Stimulated activated CD8-positive, alpha-beta memory T cell treated with anti-CD3 and anti-CD28 coated beads, Interleukin-15, amount 100 ng/mL, for 24 hours (primary cell): ENCODE measurements at places on chromosomes 6 and 20.
A peak's percentile ranks its signal among the peaks of the same experiment; 100 is the strongest.

DNA sequence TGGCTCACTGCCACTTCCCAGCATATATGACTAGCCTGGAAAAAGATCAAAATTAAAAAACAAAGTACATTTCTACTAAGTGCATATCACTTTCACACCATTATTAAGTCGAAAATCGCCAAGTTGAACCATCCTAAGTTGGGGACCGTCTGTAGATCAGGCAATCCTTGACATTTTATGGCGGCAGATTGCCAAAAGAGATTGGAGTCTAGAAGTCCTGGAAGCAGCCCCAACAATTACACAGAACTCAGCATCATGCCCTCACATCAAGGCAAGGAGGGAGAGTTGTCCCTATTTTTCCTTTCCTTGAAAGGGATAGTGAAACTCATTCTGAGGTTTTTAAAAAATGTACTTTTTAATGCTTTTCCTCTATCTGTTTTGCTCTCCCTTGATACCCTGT lies 30.7 kb downstream of the SLC22A3 start:
- no peak for DNase-seq

DNA sequence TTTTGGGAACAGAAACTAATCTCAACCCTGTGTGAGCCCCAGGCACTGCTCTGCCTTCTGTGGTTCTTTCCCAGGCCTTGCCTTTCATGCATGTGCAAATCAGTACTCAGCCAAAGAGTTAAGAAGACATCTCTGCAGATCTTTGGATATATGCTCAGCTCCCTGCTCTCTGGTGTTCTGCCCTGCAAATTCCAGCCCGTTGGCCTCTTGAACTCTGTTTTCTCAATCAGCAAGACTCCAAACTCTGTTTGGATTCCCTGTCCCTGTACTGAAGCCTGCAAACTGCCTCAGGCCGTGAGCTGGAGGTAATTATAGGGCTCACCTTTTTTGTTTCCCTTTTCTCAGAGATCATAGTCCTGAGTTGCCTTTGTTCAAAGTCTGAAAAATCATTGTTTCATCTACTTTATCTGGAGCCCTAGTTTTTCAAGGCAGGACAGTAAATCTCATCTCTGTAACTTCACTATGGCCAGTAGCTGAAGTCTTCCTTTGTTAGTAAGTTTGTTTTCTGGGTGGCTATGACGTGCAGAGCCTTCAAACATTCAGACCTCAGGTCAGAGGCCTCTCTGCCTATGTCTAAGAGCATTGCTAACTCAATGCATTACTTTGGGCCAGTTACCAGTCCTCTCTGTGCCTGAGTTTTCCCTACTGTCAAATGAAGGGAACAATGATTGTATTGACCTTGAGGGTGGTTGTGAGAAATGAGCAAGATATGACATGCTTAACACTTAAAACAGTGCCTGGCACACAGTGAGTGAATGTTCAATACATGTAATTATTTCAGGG lies 15.9 kb upstream of the MDFI start:
- DNase-seq, result no peak

DNA sequence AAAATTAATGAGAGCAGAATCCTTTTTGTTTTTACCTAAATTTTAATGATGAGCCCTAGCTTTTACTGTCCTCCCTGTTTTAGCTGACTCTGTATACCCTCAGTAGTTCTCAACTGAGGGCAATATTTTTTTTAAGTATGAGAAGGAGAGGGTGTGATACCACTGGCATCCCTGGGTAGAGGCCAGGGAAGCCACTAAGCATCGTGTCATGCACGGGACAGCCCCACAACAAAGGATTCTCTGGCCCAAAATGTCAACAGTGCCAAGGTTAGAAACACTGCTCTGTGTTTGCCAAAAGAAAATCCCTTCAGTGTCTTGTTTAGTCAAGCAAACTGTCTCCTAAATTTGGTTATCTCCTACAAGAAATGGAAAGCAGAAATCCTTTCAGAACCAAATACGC lies 210.4 kb downstream of the KCNQ5 start:
- no peak for DNase-seq

GRCh38 chr20:53950031-53950430 lies 120.4 kb downstream of the BCAS1 start:
- no peak for DNase-seq

GRCh38 chr20:4601630-4602296 lies 119.9 kb upstream of the PRND start:
- DNase-seq, result no peak

DNA sequence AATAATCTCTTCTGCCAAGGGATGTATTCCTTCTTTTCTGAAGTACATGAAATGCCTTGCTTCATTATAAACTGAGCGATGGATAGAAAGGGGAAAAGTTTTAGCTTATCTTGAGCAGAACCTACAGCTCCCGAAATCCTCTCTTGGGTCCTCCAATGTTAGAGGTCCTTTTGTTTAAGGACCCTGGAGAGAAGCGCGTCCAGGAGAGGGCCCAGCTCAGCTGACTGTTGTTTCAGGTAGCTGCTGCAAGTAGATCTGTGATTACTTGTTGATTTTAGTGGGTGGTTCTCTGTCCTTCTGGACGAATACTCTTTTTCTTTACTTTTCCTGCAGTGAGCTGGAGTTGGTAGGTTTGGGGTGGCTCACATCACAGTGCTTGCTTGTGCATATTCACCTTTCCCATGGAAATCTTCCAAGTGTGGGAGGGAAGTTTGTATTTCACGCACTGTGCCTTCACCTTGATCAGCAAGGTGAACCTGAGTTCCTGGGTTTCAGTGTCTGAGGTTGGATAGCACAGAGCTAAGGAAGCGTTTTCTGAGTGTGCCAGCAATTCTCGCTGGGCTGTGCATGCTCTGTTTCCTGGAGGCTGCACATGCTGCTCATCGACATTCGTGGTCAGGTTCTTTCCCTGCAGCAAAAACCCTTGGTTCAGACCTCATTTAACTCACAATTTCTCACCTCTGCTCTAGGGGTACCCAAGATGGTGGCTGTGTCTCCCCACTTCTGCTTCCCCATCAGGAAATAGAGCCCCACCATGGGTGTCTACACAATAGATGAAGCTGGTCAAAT lies 176.3 kb downstream of the JARID2 start:
- DNase-seq, result no peak

DNA sequence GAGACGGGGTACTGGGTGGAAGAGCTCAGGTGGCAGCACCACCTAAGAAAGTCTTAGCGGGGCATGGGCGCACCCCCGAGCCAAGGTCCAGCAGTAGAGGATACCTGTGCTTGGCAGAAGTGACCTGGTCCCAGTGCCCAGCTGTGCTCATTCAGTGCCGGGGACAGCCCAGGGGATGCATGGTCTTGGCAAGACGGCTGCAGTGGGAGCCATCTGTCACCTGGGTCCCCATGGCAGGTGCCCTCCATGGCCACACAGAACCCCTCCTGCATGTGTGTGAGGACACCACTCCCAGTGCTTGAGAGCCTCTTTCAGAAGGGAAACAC lies 664.7 kb downstream of the QKI start:
- DNase-seq, result no peak

DNA sequence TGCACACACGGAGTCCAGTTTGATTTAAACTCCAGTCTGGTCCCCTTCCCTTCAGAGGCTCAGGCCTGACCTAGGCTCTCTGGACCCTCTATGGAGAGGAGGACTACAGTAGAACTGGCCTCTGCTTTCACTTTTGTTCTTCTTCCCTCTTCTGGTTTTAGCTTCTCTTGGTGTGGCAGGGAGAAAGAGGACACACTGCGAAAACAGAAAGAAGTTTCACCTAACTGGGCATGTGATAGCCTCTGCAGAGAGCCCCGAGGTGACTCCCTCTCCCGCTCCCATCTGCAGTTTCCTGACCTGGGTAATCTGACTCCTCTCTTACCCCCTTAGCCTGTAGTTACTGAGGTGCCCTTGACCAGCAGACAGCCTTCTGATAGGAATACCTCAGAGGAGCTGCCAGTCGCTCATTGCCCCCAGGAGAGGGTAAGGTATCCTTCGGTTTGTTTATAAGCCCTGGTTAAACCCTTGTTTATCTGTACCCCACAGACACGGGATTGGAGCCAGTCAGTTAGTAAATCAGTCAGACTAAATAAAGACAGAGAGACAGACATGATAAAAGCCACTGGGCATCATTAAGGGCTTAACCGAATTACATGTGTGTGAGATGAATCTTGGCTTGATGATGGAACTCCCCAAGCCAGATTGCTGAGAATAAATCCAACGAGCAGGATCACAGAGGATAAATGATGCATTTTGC lies 12.0 kb upstream of the DTNBP1 start:
- no peak for DNase-seq

DNA sequence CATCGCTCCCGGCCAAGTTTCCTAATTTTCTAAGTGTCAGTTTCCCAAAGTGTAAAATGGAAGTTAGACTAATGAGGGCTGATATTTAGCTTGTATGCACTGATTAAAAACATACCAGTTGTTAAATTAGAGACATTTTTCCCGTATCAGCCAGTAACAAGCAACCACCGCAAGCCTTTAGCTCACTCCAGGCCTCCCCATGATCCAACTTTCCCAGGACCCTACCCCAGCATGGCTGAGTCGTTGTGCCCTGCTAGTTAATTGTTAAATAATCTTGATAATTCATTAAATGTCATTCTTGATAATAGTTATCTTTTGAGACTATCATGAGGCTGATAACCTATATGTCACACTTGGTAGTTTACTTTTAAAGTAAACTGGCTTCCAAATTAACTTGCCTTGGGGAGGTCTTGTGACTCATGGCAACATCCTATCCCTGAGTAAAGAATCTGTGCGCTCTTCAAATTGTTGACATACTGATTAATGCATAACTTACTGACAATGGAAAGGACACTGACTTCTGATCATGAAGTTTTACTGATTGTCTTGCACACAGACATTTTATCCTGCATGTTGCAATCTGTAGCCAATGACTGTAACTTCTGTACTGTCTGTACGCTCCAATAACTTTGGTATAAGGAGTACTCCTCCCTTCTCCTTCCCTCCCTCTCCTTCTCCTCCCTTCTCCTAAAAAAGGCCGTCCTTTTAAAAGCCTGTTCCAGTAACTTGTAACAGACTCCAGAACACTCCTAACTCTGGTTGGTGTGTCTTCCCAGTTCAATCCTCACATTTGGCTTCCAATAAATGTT lies 6.3 kb upstream of the GTF3C6 start:
- no peak for DNase-seq

DNA sequence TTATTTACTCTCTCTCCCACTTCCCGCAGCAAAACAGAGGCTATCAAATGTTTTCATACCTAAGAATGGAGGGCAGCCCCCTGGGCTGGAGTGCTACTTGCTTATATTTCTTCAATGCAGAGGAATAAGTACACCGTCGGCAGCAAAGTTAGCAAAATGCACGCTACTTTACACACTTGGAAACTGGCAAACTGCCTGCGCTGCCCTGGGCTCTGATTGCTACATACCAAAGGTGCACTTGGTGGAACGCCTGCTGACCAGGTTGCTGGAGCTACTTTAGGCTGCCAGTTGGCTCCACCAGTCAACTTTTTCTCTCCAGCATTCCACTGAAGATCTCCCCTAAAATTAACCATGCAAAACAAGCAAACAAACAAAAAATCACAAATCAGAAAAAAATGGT lies 62.4 kb downstream of the PRSS35 start:
- DNase-seq, result no peak

DNA sequence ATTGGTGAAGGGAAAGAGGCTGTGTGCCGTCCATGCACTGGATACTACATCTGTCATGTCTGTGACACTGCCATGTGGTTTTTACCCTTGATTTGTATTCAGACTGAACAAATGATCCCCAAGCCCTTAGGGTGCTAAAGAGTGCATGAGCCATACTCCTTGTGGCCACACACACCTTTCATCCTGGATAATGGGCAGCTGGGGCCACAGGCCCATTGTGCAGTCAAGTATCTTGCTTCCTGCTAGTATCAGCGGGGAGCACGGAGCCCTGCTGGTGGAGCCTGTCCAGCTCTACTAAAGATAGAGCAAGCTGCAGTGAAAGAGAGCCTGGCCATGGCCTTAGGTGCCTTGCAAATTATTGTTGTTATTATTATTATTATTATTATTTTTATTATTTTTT lies 75.1 kb downstream of the SLX4IP start:
- DNase-seq, result no peak

DNA sequence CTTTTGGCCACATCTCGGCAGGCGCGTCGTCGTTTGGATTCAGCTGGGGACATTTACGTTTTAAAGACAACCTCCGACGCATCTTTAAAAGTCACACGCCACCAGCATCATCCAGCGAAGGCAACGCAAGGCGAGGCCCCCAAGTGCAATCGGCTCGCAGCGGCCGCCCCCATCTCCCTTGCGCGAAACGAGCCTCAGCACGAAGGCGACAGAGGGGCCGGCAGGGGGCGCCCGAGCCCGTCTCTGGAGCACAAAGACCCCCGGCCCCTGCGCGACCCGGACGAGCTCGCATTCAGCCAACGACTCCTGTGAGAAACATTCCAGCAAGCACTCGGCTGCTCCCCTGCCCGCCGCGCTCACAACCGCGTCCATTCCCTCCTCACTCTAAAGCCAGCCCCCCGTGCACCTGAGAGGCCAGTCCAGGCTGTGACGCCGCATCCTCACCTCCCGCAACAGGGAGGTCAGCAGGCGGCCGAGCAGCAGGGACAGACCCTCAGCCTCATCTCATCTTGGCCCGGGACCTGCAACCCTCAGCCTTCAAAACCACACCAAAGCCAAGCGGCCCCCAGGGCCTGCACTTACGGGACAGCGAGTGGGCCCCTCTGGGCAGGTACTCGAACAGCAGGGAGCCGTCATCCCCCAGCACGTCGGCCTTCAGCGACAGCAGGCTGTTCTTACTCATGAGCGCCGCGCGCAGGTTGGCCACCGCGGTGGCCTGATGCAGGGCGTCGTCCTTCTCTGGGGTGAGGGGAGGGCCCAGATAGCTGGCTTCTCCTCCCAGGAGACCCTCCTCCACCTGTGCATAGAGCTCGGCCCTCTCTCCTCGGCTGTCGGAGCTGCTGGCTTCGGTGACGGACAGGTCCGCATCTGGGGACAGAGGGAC lies 35.8 kb downstream of the SLC2A4RG start:
- DNase-seq, result peak; percentile 31

- no peak for DNase-seq
Observed at GRCh38 chr6:165846123-165846966, 183.3 kb upstream of the PDE10A start.

DNA sequence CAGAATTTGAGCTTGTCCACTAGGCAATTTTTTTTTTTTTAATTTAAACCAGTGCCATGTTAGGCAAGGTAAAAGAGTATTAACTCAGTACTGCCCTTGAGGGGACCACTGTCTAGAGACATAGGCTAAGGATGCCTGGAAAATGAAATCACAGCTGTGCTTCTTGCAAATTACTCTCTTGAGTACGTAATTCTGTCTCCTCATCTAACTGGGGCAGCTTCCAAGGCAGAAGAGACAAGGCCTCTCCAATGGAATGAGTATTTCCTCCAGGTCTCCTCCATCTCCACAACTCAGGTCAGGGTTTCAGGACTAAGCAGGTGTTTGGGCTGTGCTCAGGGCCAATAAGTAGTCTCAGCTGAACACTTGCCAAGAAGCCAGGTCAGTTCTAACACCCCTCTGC lies 33.8 kb upstream of the MRPS10 start:
- DNase-seq, result no peak

DNA sequence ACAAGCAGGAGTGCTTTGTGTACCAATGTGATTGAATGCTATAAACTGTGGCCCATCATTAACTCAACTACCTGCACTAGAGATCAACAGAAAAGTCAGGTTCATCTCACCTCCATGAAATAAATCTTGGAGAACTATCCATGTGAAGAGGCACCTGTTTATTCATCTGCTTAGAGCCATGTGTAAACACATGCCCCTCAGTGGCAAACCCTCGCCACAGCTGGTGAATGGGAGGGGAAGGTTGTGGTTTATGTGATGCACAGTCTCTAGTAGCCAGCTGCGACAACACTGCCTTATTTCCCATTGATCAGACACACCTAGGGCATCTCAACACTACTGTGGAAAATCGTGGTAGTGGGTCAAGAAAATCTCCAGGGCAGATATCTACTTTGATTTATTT lies 640.2 kb downstream of the PTPRT start:
- DNase-seq, result no peak

GRCh38 chr6:10297832-10298231 lies 117.0 kb downstream of the TFAP2A start:
- DNase-seq, result no peak
